ENCODE measurements at places on chromosomes 13 and 19.

DNA sequence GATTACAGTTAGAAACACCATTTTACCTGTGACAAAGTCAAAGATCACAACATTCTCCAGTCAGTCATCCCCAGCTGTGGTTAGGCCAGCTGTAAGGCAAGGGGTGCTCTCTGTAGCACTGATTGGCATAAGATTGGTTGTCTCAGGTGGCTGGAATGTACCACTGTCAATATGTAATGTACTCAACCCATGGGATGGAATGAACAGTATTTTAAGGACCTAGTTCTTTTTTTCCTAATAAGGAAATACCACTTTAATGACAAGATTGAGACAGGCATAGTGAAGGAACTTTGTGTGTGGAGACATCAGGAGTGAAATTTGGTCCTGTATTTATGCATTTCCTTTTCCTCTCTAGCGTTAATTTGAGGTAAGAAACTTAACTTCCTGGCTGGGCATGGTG lies 310.7 kb downstream of the ITGBL1 start:
- no peak for DNase-seq

DNA sequence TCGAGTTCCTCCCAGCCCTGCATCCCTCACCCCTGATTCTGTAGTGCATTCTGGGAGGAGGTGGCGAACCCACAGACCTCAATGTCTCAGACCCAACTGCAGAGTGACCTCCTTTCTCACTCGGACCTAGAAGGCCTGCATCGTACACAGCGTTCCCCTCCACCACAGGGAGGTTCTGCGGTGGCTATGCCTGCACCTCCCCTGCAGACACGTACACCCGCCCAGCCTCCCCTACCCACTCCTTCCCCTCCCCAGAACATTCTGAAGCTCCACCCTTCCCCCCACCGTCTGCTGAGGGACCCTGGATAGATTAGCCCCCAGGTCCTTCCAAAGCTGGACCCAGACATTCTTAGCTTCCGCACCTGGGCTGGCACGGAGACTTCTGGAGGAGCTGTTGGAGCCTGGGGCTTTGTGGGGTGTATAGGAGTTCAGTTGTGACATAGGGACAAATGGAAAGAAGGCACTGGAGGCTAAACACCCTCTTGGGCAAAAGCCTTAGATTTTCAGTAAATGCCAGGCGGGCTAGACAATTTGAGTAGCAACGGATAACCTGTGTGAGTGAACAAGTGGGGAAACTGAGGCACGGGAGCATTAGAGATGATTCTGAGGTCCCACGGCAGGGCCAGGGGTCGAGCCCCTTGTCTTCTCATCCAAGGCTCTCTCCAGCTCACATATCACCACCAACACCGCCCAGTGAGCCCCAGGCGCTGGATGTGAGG lies 420 bp upstream of the FSD1 start:
- DNase-seq: no peak

DNA sequence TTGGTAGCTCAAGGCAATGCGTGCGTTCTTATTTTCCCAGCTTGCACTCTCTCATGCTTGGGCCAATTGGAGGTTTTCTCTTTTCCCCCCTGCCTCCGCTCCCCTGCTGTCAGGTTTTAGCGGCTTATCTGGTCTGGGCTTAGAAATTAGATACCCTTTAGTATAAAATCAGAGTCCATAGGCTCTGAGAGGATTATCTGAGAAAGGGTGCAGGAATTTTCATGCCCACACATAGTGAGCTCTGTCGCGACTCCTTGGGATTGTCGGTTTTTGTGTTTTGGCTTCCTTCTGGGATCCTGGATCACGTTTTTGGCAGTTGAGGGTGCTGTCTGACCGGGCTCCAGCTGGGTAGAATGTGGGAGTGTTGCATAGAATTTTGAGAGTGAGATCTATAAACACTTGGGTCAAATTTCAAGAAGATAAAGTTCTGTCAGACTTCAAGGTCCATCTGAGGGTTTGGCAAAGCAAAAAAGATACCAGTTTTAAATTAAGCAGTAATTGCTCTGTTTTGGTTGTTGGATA lies 12.4 kb downstream of the CHAF1A start:
- DNase-seq: no peak

DNA sequence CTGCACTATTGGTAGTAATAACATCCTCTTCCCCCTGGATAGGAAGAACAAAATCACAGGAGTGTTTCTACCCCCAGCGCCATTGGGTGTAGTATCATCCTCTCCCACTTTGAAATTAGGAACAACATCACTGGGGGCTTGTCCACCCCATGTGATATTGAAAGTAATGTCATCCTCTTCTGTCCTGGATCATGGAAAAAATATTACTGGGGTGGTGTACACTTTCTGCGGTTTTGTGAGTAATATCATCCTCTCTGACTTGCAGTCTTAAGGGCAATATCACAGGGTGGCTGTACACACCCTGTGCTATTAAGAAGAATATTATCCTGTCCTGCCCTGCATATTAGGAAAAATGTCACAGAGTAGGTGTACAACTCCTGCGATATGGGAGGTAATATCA lies 4.9 kb upstream of the RGCC start:
- DNase-seq: no peak

GRCh38 chr19:47032171-47032811 lies 12.7 kb downstream of the NPAS1 start:
- peak; percentile 83 for DNase-seq

GRCh38 chr19:6667114-6667627 lies 2.8 kb downstream of the TNFSF14 start:
- no peak for DNase-seq

GRCh38 chr13:108911807-108912206 lies 282.4 kb downstream of the MYO16 start:
- no peak for DNase-seq

GRCh38 chr13:77565635-77566034 lies 30.1 kb downstream of the SCEL start:
- peak; percentile 36 for DNase-seq

Data from GM20000 (cell line).